Activated gamma-delta T cell treated with Interleukin-2 at 50 U/mL for 16 hours (primary cell): ENCODE measurements at places on chromosomes 3 and 15.

- DNase-seq, result no peak
Measured at GRCh38 chr15:34791701-34792100, 3.6 kb downstream of the ACTC1 start.

DNA sequence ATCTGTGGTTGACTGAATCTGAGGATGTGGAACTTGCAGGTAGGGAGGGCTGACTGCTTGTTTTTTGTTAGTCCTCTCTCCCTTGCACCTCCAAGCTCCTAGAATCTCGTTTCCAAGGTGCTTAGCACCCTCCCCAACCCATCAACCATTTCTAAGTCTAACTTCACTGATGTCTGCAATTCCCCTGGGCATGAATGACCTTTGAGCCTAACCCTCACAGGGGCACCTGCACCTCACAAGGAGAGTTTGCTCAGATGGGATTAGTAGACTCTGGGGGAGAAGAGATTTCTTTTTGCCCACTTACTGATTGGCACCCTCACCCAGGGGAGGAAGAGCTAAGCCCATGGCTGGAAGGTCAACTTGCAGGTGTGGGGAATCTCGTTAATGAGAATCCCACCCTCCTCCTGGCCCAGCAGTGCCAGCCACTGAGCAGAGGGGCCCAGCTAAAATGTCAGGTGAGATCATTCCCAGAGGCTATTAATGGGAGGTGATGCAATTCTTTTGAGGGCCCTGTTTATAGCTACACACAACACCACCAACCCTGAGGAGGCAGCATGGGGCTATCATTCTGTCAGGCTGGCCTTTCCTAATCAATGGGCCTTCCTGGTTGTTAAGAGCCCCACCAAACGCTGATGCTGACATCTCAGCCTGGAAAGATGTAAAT is 81.6 kb upstream of the HERC1 start:
- no peak for DNase-seq

GRCh38 chr3:106829206-106829605 is 548.0 kb upstream of the CCDC54 start:
- DNase-seq, result no peak

- no peak for DNase-seq
Measured at GRCh38 chr3:172771672-172772071, 21.1 kb downstream of the ECT2 start.

DNA sequence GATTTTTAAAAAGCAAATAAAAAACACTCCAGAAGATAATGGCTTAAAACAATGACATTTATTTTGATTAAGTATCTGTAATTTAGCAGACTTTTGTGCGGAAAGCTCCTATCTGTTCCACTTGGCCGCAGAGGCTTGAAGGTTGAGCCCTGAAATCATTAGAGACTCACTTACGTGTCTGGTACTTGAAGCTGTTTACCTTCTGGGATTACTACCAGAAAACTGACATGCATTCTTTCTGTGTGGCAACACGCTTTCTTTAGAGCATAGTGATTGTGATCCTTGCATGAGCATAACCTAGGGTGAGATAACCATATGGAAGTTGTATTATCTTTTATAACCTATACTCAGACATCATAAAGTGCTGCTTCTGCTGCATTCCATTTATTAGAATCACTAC is 298.5 kb downstream of the SI start:
- no peak for DNase-seq

GRCh38 chr3:133295199-133295901 is 104.5 kb upstream of the BFSP2 start:
- DNase-seq, result no peak

GRCh38 chr3:130737622-130738021 is 9.0 kb downstream of the PIK3R4 start:
- DNase-seq, result no peak

DNA sequence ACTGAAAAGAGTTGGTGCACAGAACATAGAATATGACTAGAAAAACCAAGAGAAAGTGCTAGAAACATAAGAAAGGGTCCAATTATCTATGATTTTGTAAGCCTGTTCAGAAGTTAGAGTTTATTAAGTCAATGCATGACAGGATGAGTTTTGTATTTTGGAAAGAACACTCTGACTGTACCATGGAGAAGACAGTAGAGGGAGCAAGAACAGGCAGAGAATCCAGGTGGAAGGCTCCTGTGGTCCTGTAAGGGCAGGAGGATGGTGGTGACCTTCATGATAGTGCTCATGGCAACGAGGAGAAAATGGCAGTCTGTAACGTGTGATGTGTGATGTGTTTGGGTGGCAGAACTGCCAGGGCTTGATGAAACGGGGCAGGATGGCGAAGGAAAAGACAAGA is 249.1 kb downstream of the CTNNB1 start:
- no peak for DNase-seq

DNA sequence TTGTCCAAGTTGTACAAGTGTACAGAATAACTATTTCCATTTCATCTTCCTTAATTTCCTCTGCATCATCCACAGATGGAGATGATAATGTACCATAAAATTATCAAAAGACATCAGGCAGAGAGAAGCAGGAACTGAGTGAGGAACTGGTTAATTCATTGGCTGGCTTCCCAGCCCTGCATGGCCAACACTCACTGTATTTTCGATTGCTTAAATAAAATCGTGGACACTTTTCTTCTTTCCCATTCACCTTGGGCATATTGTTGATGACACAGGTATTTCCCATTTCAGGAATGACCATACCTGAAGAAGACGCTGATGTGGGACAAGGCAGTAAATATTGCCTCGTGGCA is 144.2 kb upstream of the ABHD17C start:
- DNase-seq, result no peak

- no peak for DNase-seq
Measured at GRCh38 chr15:67190813-67191212, 63.6 kb downstream of the AAGAB start.

GRCh38 chr3:10956986-10957385 is 35.6 kb upstream of the SLC6A1 start:
- DNase-seq, result no peak

GRCh38 chr3:72171946-72172345 is 387.0 kb upstream of the PROK2 start:
- no peak for DNase-seq

DNA sequence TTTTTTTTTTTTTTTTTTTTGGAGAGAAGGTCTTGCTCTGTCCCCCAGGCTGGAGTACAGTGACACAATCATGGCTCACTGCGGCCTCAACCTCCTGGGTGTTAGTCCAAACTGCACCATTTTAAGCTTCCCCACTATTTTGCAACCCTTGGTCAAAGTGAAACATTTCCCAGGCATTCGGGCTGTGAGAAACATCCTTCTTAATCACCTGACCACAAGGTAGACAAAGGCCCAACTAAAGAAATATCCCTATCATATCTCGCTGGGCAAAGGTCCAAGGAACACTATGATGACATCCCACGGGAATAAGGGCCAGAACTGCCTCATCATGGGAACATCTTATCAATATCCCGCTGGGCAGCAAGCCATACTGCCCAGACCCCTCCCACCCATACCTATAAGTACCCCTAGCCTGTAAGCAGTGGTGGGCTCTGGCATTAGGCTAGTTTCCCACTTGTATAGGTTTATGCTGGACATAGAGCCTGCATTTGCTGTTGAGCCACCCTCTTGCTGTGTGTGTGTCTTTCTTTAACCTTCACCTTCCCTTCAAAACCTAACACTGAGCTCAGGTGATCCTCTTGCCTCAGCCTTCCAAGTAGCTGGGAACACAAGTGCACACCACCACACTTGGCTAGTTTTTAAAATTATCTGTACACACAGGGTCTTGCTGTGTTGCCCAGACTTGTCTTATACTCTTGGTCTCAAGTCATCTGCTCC is 95.2 kb downstream of the SEMA5B start:
- no peak for DNase-seq

GRCh38 chr15:90020936-90021507 is 19.9 kb downstream of the ZNF710 start:
- no peak for DNase-seq

GRCh38 chr3:76369170-76369569 is 583.8 kb upstream of the ZNF717 start:
- DNase-seq, result no peak

DNA sequence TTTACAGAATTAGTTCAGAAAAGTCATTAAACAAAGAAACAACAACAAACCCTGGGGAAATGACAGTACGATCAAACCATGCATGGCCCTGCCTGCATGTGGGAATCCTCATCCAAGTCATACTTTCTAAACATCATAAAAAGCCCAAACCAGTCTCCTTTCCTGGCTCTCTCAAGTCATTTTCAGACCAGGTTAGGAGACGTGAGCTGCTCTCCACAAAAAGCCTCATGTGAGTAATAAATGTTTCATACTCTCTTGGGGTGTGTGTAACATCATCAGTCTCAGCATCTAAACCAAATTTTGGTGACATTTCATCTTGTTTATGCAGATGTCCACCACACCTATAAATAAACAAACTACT is 18.9 kb downstream of the GREM1 start:
- no peak for DNase-seq

- peak; percentile 19 for DNase-seq
Measured at GRCh38 chr3:30319713-30320112, 286.7 kb upstream of the TGFBR2 start.

- no peak for DNase-seq
Measured at GRCh38 chr3:65581313-65581712, 457.4 kb downstream of the MAGI1 start.

DNA sequence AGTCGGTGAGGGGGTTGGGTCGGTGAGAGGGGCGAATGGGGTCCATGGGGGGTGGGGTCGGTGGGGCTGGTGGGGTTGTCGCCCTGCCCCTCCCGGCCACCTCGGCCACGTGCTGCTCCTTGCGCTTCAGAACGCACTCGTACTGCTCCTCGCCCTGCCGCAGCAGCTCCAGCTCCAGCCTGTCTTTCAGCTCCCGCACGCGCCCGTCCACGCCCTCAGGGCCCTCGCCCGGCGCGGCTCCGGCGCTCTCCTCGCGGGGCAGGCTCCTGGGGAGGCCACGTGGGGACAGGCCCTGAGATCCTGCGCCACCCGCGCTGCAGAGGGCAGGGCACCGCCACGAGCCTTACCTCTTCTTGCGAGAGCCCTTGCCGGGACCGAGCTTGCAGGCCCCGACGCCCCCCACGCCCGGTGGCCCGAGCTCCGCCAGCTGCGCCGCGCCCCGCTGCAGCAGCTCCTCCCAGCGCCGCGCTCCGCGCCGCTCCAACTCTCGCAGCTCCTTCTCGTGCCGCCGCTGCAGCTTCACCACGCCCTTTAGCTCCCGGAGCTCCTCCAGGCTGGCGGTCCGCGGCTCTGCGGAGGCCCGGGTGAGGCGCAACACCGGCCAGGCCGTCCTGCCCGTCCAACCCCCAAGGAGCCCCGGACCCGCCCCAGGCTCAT is 8.2 kb upstream of the ANKRD63 start:
- DNase-seq, result no peak

- DNase-seq, result no peak
Measured at GRCh38 chr3:71705681-71706080, 19.5 kb downstream of the EIF4E3 start.

DNA sequence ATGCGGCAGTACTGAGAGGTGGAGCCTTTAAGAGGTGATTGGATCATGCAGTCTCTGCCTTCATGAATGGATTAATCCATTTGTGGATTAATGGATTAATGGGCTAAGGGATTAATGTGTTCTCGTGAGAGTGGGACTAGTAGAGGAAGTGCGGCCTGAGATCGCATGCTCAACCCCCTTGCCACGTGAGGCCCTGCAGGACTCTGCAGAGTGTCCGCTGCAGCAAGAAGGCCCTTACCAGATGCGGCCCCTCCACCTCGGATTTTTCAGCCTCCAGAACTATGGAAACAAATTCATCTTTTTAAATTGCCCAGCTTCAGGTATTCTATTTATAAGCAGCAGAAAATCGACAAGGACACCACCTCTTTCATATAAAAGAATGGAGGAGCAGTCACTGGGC is 148.8 kb downstream of the TPRA1 start:
- no peak for DNase-seq

DNA sequence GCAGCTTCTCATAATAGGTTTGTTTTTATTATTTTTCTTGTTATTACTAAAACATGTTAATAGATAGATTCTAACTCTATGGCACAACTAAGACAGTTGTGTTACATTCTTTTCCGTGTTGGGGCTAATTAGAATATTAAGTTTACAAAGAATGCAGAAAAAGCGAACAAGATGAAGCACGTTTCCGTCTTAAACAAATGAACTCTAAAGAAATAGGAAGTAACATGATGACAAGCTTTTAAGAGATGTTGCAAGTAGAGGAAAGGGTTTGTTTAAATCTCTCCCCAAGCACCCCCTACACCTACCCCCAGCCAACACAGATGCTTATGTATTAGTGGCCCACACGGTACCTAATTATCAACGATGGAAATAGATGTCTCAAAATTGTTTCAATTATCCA is 207.1 kb downstream of the TP63 start:
- no peak for DNase-seq

DNA sequence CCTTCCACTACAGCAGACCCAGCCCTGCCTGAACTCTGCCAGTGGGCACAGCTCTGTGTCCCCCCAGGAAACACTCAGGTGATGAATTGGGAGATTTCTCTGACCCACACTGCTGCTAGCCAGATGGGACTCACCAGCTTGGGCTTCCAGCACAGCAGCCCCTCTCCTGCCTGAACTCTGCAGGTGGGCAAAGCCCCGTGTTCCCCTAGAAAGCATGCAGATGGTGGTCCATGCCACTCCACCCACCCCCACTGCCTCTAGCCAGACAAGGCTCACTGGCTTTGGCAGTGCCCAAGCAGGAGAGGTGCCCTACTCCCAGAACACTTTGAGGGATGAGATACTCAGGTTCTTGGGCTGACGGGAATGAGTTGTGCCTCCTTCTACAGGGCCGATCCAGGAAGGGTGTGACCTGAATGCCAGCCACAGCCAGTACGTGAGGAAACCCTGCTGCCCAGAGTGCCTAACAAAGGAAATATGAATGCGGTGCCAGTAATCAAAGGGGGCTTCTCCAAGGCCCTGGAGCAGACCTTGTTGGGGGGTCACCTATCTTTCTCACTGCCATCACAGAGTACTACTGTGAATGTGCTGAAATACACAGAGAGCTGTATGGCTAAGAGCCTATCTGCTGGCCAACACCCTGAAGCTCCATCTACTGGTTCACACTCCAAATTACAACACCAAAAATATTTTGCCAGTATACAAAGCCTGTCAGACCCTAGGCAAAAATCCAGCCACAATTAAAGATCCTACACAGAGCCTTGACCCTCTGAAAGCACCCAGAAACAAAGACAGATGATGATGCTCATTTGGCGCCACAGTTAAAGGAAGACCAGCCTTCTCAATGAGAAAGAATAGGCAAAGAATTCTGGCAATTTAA is 61.9 kb downstream of the BTLA start:
- no peak for DNase-seq
